HEK293T (cell line): ENCODE measurements at places on chromosomes 4 and X.
A peak's percentile ranks its signal among the peaks of the same experiment; 100 is the strongest.

DNA sequence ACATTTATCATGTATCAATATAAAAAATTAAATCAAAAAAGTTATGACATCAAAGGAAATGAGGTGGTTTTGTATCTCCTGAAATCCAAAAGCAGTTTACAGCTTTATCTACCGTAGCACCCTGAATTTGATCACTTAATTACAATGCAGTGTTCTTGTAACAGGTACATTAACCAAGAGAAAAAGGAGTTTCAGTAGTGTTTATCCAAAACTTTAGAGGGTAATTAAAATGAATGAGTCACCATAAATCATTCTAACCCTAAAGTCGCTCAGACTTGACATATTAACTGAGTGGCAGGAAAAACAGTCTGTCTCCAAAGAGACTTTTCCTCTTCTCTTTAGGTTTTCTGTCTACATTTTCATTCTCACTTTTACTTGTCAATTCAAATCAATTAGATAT is 907.6 kb upstream of the EPHA5 start:
- DNase-seq = peak; percentile 19

DNA sequence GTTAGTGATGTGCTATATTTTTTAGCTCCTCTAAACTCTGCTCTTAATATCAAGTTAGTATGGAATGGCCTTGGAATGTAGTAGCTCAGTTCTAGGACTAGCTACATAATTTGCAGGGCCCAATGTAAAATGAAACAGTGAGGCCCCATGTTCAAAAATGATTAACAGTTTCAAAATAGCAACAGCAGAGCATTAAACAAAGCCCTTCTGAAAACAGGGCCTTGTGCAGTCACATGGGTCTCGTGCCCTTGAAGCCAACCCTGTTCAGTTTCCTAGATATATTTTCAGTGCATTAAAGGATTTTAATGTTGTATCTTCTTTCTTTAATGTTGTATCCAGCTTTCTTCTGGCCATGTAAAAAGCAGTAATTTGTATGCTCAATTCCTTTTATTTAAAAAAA is 82.1 kb downstream of the TASL start:
- no peak for DNase-seq

DNA sequence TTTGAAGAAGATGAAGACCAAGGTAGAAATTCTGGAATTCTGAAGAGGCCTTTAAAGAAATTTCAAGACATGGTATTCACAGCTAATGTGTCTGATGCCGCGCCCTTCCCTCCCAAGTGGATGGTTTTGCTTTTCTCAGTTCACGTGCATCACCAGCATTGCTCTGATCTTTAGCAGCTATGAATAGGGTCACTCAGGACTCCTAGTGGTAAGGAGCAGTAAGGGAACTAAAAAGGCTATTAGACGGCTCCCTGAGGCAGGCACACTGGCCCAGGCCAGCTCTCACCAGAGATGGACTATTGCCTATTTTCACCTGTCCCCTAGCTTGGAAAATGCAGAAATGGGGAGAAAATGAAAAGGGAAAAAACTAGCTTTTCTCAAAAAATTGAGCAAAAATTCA is 447.5 kb upstream of the RASGEF1B start:
- DNase-seq = peak; percentile 55

DNA sequence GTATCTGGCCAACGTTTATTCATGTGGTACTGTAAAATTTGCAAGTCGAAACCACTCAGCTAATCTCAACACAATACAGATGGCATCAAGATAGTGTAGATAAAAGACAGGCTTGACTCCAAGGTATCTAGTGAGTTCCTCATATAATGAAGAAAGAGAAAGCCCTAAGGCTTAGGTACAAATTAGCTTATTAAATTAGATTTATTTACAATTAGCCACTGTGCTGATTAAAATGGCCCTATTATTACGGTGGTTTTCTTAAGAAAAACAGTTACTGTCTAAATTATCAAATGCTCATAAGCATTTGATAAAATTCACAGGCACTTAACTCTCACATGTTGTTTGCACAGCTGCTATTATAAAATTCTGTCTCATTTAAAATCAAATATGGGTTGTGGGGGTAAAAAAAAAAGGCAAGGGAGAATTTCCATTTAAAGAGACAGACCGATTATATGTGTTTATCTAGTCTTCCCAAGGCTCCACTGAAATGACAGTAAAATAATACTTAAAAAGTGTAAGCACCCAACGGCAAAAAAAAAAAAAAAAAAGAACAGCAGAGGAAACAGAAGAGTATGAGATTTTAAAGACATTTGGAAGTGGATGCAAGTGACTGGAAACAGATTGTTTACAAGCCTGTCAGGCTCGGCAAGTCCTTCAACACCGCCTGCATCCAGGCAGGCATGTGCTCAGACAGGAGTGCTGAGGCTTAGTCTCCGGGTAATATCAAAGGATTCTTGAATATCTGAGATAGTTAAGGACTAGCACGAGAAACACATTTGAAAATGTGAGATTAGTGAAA is 55.1 kb downstream of the FAM13A start:
- DNase-seq = no peak

GRCh38 chr4:56532239-56532638 is 26.6 kb downstream of the ARL9 start:
- DNase-seq = no peak

- DNase-seq = no peak
Measured at GRCh38 chr4:88705805-88706492, 8.3 kb upstream of the NAP1L5 start.

- DNase-seq = peak; percentile 75
Measured at GRCh38 chrX:135185795-135186443, 14.7 kb upstream of the CT55 start.

GRCh38 chr4:48680848-48681568 is 99.1 kb downstream of the FRYL start:
- no peak for DNase-seq

GRCh38 chr4:144809056-144809640 is 163.2 kb downstream of the HHIP start:
- DNase-seq = no peak

GRCh38 chrX:107978707-107979307 is 3.4 kb downstream of the TEX13B start:
- DNase-seq = peak; percentile 55

DNA sequence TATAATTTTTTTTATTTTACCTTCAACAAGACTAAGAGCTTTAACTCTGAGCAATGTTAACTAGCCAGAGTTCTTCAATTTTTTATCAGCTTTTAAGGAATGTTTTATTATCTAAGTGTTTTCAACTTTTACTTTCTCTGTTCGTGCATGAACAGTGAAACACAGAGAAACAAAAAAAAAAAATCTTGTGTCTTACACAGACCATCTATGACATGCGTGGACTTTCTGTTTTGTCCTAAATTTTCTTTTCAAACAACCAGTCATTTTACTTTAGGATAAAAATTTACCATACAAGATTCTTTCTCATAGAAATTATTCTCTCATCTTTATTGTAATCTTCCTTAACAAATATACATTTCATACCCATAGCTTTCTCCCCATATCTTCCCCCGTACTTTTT is 731.9 kb upstream of the PCDH10 start:
- no peak for DNase-seq

- DNase-seq = no peak
Measured at GRCh38 chr4:105191621-105192210, 45.0 kb downstream of the TET2 start.

DNA sequence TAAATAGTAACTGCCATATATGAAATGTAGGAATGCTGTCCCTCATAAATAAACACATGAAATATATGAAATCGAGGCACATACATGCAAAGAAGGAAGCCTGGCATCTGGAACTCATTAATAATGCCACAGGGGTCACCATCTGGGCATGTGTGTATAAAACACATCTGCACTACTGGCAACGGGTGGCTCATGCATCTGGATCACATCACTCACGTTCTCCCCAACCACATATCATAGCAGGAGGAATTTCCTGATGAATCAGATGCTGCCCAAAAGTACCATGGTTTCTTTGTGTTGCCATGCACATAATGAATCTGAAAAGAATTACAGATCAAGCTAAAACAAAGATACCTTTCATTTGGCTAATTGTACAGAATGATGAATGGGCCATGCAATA is 28.6 kb downstream of the RNF175 start:
- DNase-seq = no peak

GRCh38 chr4:52822972-52823701 is 39.0 kb upstream of the RASL11B start:
- no peak for DNase-seq

GRCh38 chr4:144663834-144664475 is 18.0 kb downstream of the HHIP start:
- no peak for DNase-seq

- DNase-seq = peak; percentile 35
Measured at GRCh38 chrX:136954930-136955329, 74.4 kb upstream of the RBMX start.

GRCh38 chrX:12955882-12956703 is 18.8 kb upstream of the TMSB4X start:
- no peak for DNase-seq

DNA sequence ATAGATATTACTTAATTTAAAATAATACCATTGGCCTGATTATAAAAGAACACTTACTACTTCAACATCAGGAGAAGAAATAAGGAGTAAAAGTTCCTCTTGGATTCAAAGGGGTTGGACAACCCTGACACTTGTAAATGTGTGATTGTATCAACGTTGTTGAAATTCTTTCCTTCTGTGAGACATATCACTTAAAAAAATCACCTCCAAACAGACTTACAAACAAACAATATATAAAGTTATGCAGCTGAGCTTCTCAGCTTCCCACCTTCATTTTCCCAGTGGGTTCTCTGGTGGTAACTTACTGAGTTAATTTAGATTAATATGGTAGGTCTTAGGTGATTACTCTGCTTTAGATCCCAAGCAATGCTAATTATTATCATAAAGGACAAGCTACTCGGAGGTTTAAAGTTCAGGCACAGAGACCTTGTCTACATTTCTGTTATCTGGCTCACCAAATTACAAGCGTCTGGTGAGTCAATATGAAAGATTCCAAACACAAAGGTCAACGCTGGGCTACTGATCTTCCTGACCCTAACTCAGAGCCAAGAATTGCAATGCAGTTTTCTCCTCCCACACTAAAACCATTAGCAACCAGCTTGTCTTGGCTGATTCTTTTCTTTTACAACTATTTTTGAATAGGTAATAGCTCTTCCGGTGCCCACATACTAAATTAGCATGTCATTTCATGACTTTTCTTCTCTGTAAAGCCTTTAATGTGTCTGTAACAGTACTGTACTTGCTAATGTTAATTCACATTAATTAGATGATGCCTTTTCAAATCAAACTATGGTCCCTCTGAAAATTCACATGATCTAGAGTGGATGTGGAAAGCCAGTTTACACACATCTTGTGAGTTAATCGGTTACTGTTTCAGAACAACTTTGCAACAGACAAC is 157.6 kb downstream of the RASL11B start:
- no peak for DNase-seq

- DNase-seq = no peak
Measured at GRCh38 chr4:94228493-94229216, 21.0 kb downstream of the SMARCAD1 start.

DNA sequence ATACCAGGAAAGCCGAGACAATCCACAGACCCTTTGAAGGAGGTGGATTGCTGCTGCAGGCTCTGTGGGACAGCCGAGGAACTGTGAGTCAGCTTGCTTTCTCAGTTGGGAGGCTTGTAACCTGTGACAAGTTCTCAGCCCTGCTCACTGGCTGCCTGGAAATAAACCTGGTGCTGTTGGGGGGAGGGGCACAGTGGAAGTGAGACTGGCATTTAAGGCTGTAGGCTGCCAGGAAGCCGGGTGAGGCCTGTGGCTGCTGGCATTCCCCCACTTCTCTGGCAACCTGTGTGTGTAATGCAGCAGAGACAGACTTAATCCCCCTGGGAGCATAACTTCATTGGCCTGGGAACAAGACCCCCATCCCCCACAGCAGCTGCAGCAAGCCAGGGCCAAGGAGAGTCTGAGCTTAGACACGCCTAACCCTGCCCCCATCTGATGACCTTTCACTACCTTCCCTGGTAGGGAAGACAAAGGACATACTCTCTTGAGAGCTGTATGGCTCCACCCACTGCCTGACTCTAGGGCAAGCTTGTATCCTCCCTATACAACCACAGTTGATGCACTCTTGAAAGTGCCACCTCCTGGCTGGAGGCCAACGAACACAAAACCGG is 64.1 kb downstream of the ALPK1 start:
- no peak for DNase-seq

DNA sequence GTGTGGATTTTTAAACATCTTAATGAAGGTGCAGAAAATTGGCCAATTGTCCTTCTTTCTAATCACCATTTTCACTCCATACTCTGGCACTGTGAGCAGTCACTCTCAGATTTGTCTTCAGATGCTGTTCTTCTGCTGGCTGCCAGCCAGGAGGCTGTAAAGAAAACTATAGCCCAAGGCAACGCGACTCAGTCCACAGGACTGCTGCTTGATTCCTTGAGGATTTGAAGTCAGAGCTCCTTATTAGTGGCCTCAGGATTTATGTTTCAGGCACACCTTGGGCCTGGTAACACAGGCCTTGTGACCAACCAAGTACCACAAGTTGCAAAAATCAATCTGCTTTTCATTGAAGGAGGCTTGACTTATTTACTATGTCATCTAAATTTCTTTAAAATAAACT is 342.6 kb downstream of the GPM6A start:
- peak; percentile 9 for DNase-seq

GRCh38 chr4:109234596-109234995 is 67.9 kb downstream of the COL25A1 start:
- no peak for DNase-seq

GRCh38 chrX:149286940-149287349 is 218.2 kb downstream of the IDS start:
- DNase-seq = peak; percentile 61
